SJCRH30 (cell line): ENCODE measurements at places on chromosomes 7 and 10. TPM values are rescaled to one million over a fixed set of nuclear protein-coding genes. Genes with fewer than 3 reads are reported as not detected.

Gene TAS2R41
- total RNA-seq = not detected in 2 replicates

Gene JCAD
- 0.05 and 0.08 TPM in 2 replicates for total RNA-seq

Gene ZP3
- 0.99 and 1.8 TPM in 2 replicates for total RNA-seq

Gene PHKG1
- total RNA-seq = 1.1 and 1.4 TPM in 2 replicates

Gene STAG3
- 0.10 and 1.3 TPM in 2 replicates for total RNA-seq

Gene ZNF467
- total RNA-seq = not detected in 2 replicates
